Lung (tissue), 17 donors: ENCODE measurements at places on chromosomes 16 and 17. TPM values are rescaled to one million over a fixed set of nuclear protein-coding genes. Genes with fewer than 3 reads are reported as not detected.

The SULT1A2 gene
- 6.4 TPM for total RNA-seq

- no peak for DNase-seq
These were observed 5.7 kb downstream of the VMO1 start for GRCh38 chr17:4780325-4780955.

DNA sequence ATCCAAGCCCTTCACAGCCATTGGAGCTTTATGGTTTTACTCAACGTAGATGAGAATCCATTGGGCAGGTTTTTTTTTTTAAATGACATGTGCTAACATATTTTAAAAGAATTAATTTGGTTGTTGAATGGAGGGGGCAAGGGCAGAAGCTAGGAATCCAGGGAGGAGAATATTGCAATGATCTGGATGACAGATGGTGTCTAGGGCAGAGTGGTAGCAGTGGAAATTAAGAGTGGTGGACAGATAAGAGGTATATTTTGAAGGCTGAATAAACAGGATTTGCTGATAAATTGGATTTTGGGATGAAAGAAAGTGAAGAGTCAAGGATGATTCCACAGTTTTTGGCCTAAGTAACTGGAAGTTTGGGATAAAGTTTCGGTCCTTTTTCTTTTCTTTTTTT, 54.8 kb upstream of the DHX40 start:
- no peak for DNase-seq

DNA sequence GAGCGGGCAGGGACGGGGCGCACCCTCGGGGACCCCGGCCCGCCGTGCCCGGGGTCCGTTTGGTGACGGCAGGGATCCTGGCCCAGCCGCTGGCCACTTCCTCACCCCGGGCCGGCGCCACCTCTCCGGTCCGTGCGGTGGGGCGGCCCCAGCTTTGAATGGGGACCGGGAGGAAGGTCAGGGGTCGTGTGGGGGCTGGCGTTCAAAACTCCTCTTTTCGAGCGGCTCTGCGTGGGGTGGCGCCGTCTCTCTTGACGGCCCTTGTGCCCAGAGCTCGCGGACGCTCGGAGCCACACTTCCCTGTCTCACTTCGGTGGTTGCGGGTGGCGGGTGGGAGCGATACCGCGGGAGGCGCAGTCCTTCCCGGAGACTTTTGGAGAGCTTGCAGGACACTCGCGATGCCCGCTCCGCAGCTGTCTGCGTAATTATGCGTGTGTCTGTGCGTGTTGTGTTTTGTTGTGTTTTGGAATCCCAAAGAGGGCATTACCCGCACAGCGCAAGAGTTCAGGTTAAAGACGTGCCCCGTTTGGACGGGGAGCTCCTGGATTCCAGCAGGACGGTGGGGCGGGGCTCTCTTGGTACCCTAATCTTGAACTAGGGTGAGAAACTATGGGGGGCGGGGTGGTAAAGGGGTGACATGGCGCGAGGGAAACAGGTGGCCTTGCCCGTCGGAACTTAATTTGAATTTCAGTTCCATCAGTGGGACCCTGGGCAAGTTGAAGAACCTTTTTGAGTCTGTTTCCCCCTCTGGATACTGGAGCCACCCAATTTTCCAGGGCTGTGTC, 637 bp downstream of the PLCG2 start:
- DNase-seq, result no peak

DNA sequence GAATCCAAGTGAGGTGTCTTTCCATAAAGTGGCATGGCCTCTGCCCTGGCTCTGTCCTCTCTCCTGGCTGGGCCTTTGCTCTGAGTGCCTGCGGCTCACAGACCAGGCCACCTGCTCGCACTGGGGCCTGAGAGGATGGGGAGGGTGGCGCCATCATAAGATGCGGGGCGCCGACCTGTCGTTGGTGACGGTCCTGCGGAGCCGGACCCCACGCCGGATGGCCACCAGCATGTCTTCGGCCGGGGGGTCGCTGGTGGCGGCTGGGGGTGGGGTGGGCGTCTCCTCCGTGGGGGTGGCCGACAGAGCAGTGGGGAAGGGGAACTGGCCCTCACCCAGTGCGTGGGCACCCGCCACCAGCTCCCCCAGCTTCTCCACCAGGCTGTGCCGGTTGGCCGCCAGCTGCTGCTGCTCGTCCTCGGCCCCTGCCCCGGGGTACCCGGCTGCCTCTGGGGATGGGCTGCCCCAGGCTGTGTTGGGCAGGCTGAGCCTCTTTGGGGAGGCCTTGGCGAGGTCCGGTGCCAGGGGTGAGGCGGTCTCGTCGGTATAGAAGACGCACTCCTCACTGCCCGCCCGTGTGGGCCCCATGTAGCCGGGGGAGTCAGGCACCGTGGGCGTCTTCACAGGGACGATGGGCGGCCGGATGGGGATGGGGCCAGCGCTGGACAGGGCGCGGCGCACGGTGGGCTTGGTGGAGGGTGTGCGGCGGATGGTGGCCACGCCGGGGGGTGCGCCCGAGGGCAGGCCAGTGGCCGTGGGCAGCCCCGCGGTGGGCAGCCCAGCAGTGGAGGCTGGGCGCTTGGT, 17.4 kb downstream of the IL34 start:
- DNase-seq, result no peak

- no peak for DNase-seq
These were observed 3.7 kb downstream of the CDH1 start for GRCh38 chr16:68740628-68741346.

GRCh38 chr17:9806699-9807098, 15.2 kb downstream of the GSG1L2 start:
- no peak for DNase-seq
